ENCODE measurements at places on chromosomes 4 and X.

DNA sequence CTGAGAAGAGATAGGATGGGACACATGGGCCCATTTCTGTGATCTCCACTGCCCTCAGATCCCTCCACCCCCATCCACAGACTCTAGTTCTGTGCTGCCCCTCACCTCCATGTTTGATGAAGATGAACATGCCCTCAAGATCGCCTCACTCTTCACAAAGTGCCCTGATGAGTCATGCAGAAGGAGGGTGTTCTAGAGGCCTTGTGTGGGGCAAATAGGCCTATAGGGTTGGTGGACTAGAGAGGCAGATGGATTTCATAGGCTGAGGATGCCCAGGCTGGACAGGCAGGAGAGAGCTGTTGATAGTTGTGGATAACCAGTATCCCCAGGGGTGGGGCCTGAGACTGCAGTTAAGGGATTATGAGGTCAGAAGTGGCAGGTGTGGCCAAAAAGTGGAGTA, at the start of gene CXorf65:
CXorf65 (minus strand) TSS at position 314 of the 400 bp plus-strand sequence; CDS start at position 130, 184 bp downstream.
- no peak for DNase-seq

DNA sequence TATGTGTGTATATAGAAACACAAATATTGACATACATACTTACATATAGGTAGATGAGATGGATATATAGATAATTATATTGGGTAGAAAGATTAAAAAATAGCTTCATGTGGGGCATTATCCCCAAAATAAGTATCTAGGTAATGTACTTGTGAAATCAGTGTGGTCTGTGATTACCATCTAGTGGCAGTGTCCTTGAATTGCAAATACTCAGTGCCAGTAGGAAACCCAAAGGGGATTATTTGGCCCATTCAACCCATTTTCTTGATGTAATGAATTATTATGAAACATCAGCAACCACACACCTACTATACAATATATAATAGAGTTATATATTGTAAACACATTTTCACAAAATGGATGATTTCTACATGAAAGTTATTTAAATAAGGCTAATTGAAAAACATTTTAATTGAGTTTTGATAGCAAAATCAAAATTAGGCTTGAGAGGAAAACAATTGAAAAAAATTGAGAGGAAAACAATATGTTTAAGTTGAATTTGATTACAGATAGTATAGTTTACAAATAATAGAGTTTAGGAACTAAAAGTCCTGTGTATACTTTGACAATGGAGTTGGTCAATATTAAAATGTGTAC, 389.4 kb downstream of the GALNTL6 start:
- DNase-seq: no peak

DNA sequence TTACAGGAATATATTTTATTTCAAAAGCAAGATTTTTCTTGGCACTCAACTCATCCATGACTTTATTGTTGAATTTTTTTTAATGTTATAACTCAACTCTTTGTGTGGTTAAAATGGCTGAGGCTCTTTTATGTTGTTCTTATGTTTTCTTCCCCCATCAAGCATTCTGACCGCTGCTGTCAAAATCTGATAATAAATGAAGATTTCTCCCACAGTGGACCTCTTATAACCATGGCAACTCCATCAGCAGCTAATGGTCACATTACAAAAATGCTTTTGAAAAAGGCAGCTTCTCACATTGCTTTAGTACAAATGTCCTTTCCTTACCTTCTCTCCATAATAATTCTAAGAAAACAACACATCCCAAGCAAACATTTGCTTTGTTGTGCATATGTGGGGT, 96.0 kb upstream of the ATOH1 start:
- no peak for DNase-seq

- no peak for DNase-seq
These were observed 219.8 kb downstream of the SHROOM3 start for GRCh38 chr4:76654791-76655190.

GRCh38 chr4:112888622-112889021, 160.8 kb upstream of the ANK2 start:
- DNase-seq: no peak

DNA sequence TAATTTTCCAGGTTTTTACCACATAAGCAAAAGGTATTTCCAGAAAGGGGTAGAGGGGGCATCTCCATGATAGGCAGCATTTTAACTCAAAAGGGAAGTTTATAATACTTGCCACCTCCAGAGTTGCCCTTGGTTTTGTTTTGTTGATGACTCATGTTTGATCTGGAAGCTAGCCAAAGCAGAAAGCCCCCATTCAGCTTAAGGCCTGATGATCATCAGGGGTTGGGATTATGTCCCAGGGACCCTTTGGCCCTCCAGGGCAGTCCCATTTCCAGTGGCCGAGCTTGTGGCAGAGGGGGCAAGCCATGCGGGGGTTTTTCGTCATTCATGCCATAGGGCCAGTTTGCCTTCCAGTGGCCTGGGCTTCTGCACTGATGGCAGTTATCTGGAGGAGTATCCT, 143.0 kb upstream of the PLAC1 start:
- DNase-seq: no peak

DNA sequence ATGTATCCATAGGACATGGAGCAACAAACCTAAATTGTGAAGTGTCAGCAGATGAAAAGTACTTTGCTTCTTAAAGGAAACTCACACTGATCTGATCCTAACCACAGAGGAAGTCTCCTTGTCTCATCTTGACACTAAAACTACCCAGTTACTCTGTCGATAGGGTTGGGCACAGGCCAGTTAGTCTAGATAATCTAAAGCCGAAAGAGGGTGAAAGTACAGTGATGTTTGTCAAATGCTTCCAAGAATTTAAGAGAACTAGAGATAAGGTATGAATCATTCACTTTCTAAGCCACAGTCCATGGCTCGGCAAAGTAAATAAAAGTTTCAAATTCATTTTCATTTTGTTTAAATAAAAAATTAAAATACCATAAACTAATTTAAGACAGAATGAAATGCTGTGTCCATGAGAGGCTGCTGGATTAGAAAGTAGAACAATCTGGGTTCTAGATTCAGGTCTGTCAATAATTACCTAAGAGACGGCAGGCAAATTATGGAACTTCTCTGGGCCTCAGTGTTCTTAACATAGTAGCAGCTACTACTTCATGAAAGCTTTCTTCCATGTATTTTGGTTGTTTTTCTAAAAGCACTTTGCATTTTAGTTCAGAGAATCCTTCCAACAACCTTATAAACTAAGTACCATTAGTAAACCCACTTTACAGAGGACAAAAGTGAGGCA, 176.7 kb downstream of the LDB2 start:
- no peak for DNase-seq

- no peak for DNase-seq
These were observed 92.3 kb downstream of the GC start for GRCh38 chr4:71691416-71692073.

GRCh38 chr4:56426273-56426672, 9.1 kb downstream of the PPAT start:
- peak; percentile 7 for DNase-seq

DNA sequence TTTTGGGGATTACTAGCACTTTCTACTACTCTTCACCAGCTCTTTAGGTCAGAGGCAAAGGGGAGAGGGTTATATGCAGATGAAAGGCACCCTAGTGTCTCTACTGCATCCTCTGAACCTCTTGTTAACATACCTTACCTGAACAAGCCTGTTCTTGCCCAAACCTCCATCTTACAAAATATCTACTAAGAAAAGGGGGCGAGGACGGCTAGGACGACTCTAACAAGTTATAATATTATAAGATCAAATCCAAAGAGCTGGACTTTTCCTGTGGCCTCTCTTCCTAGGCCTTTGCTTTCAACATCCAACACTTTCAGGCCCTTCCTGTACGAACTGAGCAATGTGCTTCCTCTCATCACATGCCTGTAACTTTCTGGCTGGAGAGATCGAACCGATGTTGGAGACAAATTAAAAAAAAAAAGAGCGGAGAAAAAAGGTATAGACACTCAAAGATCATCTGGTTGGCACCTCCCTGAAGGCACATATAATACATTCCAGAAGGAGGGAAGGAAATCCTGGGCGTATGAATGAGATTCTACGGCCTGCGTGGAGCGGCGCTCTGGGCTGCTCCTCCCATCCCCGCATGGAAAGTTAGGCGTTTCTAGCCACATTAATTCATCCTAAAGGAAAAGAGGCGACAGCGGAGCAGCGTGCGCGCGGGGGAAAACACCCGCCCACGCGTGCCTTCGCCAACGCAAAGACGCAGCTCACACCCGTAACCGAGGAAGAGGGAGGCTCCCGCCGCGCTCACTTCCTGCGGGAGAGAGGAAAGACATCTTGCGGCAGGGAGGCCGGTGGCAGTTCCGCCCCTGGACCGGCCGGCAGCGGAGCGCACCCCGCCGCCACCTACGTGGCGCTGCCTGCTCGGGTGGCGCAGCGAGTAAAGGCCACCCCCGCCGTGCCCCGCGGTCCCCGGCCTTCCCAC, 808 bp downstream of the PRDM5 start:
- peak; percentile 85 for DNase-seq

GRCh38 chr4:65050786-65051185, 619.5 kb downstream of the EPHA5 start:
- DNase-seq: no peak

- DNase-seq: no peak
These were observed 8.1 kb downstream of the GPRASP3 start for GRCh38 chrX:102728646-102729045.

DNA sequence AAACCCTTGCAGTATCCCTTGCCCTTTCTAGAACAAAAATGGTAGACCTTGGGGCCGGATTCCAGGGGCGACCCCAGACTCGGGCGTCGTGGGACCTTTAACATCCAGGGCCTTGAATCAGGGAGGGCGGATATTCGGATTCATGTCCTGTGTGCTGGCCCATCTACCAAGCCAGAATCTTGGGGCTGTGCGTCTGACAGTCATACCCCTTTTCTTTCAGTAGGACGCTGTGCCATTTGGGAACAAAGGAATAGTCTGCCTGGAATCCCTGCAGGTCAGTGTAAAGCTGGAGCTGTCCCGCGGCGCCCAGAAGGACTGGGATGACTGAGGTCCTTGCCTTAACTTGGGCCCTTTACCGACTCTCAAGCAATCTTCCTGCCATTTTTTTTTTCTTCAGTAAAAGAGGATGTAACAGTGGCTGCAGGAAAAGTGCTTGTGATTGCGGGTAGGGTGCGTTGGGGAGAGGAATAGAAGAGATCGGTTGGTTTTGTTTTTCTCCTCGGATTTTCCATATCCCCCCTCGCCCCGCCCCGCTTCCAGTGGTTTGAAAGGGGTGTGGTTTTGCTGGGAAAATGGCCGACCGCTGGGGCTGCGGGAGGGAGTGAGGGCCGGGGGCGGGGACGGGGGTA, 518 bp downstream of the ARMCX1 start:
- peak; percentile 69 for DNase-seq

DNA sequence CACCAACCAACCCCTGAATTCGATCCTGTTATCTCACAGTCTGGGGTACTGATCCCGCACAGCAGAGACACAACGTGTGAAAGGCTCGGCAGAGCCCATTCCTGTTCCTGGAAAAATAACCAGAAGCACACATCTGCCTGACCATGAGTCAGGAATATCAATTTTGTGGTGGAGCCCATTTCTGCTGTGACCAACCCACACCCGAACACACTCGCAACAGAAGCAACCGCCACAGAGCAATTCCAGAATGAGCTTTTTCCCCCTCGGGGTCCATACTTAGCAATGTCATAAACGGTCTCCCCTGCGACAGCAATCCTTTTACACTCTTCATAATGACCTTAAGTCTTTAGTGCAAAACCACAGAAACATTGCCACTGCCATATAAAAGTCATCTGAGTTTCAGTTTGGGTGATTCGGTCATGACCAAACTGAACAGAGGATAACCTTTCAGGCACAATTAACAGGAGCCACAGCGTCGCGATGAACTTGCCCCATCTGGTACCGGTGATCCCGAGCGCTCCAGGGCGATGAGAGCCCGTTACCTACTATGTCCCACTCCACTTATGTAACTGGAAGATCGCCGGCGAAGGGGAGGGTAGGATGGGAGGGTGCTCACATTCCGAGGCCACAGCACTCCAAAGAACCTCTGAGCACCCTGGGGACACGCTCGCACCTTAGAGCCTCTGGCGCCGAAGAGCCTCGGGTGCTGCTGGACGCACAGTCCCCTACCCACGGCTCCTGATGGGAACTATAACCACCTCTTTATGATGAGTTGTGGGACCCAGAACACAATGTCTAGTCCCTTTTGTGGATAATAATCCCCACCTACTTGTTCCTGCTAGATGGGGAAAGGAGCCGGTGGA, 1.1 kb downstream of the MECP2 start:
- peak; percentile 34 for DNase-seq

DNA sequence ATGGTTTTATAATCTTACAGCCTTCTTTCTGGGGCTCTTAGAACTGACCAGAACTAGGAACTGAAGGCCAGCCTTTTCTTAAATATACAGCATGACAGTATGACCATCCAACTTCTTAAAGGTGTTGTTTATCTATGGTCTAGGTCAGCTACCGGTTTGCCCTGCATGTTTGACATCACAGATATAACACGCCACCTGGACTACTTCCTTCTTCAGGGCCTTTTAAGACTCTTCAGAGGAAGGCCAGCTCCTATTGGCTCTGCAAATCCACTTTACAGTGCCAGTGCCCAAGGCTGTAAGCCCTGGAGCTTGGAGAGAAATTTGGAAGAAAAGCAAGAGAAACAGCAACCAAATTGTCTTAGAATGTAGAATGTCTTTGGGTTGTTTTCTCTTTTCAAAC, 185.5 kb downstream of the MGST2 start:
- DNase-seq: no peak

DNA sequence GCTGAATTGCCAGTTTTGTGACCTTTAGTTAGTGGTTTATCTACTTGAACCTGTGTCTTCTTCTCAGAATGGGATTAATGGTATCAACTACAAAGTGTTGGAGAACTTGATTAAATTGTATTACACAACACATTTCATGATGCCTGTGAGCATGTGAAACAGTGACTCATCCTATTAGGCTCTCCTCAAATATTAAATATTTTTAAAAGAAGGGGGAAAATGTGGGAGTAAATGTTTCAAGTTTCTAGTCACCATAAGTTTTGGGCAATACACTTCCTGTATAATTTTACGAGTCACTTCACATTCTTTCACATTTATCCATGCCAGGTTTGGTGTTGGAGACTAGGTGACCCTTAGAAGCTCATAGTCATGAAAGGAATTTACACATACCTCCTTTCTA, 147.0 kb downstream of the HS3ST1 start:
- no peak for DNase-seq

- DNase-seq: no peak
These were observed 226.1 kb downstream of the COX18 start for GRCh38 chr4:72843466-72843865.

DNA sequence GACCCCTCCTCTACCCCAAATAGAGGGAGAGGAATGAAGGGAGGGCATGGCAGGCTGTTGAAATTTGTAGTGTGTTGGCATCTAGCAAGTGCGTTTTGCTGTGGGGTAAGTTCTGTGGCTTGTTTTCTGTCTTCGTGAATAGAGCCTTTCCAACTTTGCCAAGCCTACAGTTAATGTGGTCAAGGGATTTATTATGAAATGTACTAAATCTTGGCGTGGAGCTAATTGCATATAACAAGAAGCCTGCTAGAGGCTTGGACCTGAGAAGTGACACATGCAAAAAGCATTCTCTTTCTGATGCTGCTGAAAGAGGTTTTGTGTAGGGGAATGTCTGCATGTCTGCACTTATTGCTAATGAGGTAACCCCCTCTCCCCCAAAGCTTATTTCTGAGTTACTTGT, 132.2 kb downstream of the BMPR1B start:
- no peak for DNase-seq

DNA sequence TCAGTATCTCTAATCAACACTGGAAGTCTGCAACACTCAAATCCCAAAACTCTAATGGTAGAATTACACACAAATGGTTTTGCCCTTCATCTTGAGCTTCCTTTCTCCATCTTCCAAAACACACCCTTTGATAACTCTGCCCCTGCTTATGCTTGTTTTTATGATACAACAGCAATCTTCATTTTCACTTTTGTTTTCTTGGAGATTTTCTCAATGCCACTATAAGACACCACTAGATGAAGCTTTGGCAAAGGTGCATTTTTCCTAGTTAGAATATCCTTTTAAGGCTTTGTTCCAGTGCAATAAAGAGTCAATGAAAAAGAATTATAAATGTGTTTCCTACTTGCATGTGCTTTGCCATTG, 472.4 kb upstream of the NWD2 start:
- DNase-seq: no peak
